CD4-positive, alpha-beta T cell treated with Interleukin-2 at 100 ng/mL for 4 hours (primary cell): ENCODE measurements at places on chromosomes 1 and 21.

DNA sequence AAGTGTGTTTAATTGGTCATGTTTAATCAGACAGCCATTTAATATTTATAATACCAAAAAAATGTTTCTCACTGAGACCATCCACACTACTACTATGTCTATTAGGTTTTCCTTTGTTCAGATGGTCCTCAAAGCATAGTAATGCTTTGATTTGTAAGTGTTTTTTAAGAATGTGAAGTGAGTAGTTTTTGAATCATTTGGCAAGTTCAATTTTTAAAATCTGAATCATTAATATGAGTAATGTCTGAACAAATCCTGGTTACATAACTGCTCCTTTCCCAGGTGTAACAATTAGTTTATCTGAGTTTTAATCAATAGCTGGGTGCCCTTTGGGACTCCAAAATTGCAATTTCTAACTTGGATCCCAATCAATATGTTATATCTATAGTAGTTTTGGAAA is 23.5 kb upstream of the RPL5 start:
- DNase-seq = no peak

DNA sequence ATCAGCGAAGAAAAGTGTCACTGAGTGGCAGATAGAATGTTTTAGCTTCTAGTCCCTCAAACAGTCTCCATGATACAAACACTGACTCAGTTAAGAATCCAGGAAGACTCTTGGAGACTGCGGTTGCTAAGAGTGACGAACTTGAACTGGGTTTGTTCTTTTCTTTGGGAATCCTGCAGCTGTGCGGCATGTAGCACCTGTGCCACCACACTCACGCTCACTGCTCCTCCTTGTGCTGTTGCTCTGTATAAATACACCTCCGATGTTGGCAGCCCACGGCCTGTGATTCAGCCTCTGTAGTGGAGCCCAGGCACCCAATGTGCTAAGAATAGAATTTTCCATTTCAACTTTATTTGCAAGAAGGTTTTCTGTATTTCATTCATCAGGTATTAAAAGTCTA is 5.5 kb upstream of the PPIE start:
- DNase-seq = no peak

- no peak for DNase-seq
Observed at GRCh38 chr1:221947731-221948130, 205.8 kb upstream of the DUSP10 start.

- DNase-seq = no peak
Observed at GRCh38 chr1:119868176-119868575, 28.1 kb downstream of the ADAM30 start.

GRCh38 chr1:200783926-200784325 is 45.2 kb downstream of the CAMSAP2 start:
- no peak for DNase-seq

DNA sequence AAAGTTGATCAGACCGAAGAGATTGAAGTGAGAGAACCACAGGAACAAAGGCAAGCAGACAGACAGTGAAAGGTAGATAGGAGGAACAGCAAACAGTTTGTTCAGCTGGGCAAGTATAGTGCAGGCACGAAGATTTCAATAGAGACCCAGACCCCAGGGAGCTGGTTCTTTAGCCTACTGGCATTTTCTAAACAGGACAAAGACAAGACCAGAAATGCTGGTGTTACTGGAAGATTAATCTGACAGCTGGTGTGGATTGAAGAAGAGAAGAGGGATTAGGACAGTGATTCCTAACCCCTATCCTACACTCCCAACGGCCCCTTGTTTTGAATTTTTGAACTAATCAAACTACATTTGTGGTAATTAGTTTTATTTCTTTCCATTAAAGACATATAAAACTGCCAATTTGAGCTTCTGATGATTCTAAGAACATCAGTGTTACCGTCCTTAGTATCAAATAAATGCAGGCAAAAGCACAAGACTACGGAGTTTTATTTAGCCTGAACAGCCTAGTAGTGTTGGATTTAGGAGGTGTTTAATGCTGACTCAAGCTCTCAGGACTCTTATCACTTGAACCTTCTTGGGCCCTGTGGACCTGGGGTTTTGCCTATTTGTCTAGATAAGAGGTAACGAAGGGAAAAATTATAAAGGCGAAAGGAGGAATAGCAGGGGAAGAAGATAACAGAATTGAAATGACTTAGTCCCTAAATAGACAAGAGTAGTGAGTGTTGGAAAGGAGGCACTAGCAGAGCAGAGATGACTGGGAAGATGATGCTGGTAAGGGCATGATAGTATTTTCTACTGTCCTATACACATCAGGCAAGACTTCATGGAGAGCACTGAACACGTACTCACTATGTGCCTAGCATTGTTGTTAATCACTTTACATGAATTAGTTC is 2.0 kb downstream of the NPL start:
- DNase-seq = no peak

- no peak for DNase-seq
Observed at GRCh38 chr1:26025060-26025459, 3.5 kb downstream of the EXTL1 start.

DNA sequence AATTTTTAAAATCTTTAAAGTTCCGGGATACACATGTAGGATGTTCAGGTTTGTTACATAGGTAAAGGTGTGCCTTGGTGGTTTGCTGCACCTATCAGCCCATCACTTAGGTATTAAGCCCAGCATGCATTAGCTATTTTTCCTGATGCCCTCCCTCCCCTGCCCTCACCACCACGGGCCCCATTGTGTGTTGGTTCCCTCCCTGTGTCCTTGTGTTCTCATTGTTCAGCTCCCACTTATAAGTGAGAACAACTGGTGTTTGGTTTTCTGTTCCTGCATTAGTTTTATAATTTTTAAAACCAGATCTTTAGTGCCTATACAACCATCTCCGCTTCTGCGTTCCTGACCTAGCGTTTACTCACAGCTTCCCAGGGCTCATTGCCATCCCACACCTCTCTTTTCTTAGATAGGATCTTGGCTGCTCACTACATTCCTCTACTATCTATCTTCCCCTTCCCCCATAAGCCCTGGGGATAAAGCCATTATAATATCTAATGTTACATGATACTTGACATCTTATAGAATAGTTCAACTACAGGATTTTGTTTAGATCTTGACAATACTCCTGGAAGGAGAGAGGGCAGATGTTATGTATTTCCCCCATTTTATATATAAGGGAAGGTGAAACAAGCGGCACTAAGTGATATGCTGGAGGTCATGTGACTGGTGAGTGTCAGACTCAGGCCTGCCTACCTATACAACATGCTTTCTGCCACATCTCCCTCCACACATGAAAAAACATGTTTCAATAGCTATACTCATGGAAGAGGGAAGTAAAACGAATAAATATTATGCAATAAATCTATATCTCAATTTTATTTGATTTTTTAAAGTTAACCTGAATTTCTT is 52.3 kb upstream of the DNAJC6 start:
- no peak for DNase-seq

- no peak for DNase-seq
Observed at GRCh38 chr1:2534687-2535441, 4.8 kb upstream of the HES5 start.

- DNase-seq = no peak
Observed at GRCh38 chr1:166999500-167000055, 10.5 kb downstream of the MAEL start.

DNA sequence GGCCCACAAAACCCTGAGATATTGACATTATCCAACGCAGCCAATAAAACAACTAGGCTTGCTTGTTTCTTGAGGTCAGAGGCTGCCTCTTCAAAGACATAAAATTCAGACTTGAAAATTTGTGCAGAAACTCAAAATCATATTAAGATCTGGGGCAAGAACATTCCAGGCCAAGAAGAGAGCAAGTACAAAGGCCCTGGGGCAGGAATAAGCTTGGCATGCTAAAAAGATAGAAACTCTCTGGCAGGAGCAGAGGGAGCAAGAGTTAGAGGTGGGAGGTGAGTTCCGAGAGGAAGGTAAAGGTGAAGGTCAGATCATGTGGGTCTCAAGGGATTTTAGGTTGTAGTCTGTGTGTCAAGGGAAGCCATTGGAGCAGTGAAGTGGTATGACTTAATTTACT is 8.8 kb upstream of the IGSF3 start:
- DNase-seq = no peak

- no peak for DNase-seq
Observed at GRCh38 chr21:37921091-37921490, 4.8 kb upstream of the KCNJ6 start.

DNA sequence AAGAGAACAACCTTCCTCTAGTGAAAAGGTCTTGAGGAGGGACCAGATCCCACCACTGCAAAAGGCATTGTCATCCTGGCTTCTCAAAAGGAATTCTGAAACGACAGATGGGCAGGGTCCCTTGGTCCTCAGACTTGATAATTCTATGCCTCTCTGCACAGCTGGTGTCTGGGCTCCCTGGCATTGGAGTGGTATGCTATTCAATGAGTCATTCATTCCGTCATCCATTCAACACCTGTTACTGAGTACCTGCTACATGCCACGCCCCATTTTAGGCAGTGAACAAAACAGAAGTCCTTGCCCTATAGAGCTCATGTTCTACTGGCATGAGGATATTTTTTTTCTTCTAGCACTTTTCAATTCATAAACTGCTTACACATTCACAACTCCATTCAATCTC is 45.8 kb upstream of the HMGB4 start:
- DNase-seq = no peak

DNA sequence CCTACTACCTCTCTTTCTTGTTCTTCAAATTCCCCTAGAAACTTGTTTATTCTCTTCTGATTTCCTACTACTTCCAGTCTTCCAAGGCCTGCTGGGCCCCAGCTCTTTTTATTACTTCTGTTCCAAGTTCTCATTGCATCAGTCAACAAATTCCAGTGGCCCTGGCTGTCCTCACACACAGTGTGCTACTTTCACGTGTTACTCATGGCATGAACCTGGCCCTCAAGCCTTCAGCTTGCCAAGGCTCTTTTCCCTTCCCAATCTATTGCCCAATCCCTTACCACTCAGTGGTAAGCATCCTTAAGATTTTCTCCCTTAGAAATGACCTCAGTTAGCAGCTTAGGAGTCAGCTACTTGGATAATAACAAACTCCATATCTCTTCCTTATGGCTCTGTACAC is 613.5 kb downstream of the LMO4 start:
- DNase-seq = no peak

DNA sequence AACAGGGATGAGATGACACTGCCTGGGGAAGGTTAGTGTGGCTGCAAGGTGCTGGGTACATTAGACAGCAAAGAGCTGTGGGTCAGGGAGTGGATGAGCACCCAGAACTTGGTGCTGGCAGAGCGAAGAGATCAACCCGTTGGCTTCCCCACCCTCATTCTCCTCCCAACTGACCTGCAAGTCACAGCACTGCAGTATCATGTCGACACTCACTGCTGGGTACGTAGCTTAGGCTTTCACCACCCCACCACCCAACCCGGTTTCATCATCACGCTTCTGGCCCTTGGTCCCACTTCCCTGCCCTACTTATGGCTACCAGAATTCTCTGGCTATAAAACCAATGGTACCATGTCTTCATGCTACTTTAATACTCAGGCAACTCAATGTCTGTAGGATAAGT is 73.6 kb upstream of the LYST start:
- no peak for DNase-seq

- DNase-seq = no peak
Observed at GRCh38 chr1:204222006-204222763, 8.4 kb upstream of the GOLT1A start.

- DNase-seq = peak; percentile 36
Observed at GRCh38 chr1:61081686-61082310, 563 bp upstream of the NFIA start.

DNA sequence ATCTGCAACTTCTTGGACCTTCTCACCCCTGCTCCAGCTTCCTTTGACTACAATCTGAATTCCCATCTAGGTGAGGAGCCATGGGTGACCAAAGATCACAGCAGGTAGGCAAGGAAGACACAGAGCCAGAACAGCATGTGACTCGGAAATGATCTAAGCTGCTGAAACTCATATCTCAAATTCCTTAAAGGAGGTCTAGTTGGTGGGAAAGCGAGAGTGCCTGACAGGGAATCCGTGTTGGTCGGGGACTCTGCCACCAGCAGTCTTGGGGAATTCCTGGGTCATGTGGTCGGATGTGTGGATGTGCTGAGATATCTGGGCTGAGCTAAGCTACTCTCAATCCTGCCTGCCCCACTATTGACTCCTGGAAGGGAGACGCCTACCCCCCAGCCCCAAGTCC is 3.2 kb upstream of the NUAK2 start:
- DNase-seq = no peak
